ENCODE measurements at places on chromosomes 11 and 22.

GRCh38 chr11:12285811-12286222 is 91.6 kb upstream of the PARVA start:
- no peak for DNase-seq

DNA sequence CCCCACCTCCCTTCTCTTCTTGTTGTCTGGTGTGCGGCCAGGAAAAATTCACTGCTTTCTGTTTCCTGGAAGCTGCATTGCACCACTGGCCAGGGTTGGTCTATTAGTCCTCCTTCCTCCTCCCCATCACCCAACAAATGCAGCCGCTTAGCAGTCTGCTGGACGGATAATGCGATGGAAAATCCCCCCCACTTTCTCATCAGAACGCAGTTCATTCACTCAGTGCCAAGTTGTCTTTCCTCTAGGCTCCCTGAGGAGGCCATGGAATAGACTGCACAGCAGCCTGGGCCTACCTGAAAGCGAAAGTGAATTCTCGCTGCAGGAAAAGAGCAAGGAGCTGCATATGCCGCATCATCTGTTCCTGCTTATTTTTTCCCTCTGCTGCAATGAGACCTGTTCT is 513.6 kb downstream of the METTL15 start:
- DNase-seq, result no peak

DNA sequence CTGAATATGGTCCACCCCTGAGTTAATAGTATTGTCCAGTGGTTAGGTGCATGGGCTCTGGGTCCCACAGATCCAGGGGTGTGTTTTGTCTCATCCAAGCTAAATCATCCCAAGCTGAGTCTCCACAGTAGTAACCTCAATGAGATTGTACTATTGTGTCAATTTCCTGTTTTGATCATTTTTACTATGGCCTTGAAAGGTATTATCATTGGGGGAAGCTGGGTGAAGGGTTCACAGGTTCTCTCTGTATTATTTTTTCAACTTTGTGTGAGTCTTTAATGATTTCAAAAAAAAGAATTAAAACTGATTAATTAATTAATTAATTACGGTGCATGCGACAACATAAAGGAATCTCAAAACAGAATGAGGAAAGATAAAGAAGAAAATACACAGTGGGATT is 266.1 kb downstream of the MN1 start:
- no peak for DNase-seq

GRCh38 chr22:43789452-43789851 is 22.7 kb downstream of the EFCAB6 start:
- no peak for DNase-seq

- no peak for DNase-seq
Observed at GRCh38 chr22:44452531-44453420, 45.3 kb downstream of the RTL6 start.

GRCh38 chr22:22201185-22201929 is 43.2 kb upstream of the VPREB1 start:
- peak; percentile 36 for DNase-seq
